ENCODE measurements at places on chromosomes 6 and 20.

GRCh38 chr6:142845143-142845571 is 99.8 kb downstream of the HIVEP2 start:
- no peak for DNase-seq

DNA sequence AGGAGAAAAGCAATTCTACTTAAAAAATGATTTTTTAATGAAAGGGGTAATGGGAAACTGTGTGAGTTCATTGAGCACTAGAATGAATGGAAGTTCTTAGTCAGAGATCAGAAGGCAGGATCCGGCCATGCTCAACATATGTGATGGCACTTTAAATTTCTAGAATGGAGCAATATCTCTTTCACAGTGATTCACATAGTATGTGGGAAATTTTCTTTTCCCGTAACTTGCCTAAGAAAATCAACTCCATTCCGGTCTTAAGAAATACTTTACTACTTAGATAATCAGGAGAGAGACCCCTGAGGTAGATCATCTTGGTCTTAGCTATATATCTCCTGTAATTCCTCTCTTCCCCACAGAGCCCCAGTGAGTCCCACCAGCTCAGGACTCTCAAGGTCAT is 131.8 kb downstream of the SCML4 start:
- DNase-seq = no peak

DNA sequence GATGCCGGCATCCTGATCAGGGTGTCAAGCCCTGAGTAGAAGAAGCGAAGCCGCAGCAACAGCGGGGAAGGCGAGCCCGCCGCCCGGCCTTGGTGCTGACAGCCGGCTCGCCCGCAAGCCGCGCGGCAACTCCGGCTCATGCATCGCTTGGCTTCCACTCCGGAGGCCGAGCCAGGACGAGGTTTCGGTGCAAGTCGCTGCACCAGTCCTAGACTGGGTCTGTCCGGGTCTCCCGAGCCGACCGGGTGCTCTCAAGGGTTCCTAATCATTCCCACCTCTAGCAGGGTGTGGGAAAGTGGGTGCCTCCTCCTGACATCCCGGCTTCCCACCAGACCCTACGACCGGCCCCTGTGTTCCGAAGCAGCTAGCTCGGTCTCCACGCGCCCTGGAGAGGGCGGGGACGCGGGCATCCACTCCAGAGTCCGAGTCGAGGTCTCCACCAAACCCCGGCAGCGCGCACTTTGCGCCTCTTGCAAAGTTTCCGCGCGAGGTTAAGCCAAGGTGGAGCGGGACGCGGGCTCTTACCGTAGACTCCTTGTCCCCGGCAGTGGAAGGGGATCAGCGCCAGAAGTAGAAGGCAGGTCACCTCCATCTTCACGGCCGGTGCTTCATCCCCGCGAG is 1.4 kb downstream of the MDGA1 start:
- DNase-seq = peak; percentile 18

- DNase-seq = no peak
Observed at GRCh38 chr6:26165261-26165790, 78.1 kb downstream of the HFE start.

DNA sequence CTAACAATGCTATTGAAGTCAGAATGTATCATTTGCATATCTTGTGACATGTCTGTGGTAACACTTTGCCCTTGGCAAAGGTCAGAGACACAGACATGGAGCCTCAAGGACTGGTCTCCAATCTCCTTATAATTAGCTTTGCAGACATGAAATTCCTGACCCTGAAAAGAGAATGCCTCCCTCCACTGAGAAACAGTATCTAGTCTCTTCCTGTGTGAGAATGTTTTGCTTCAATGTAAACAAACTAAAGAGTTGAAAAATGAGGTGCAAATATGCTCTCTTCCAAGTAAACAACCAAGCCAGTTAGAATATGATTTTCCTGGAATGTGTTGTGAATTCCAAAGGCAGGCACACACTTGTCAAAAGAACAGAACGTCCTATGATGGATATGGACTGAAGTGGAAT is 407.1 kb upstream of the MARCKS start:
- DNase-seq = no peak

GRCh38 chr6:14658886-14659561 is 541.5 kb downstream of the CD83 start:
- no peak for DNase-seq

GRCh38 chr6:80767808-80768207 is 661.3 kb downstream of the BCKDHB start:
- DNase-seq = no peak

- no peak for DNase-seq
Observed at GRCh38 chr6:41061196-41061726, 8.3 kb downstream of the APOBEC2 start.

- no peak for DNase-seq
Observed at GRCh38 chr6:167103041-167103891, 19.6 kb upstream of the CCR6 start.

- no peak for DNase-seq
Observed at GRCh38 chr6:160261991-160262680, 3.5 kb upstream of the SLC22A2 start.
